ENCODE measurements at places on chromosomes 12 and 14.

GRCh38 chr12:14968478-14968877 is 4.4 kb upstream of the PDE6H start:
- DNase-seq: no peak

GRCh38 chr12:52636592-52637258 is 15.3 kb downstream of the KRT2 start:
- DNase-seq: no peak

DNA sequence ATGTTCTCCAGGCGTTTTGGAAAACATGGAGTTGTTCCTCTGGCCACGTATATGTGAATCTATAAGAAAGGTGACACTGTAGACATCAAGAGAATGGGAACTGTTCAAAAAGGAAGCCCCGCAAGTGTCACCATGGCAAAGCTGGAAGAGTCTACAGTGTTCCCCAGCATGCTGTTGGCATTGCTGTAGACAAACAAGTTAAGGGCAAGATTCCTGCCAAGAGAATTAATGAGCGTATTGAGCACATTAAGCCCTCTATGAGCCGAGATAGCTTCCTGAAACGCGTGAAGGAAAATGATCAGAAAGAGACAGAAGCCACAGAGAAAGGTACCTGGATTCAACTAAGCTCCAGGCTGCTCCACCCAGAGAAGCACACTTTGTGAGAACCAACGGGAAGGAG is 92.5 kb upstream of the EIF5 start:
- no peak for DNase-seq

DNA sequence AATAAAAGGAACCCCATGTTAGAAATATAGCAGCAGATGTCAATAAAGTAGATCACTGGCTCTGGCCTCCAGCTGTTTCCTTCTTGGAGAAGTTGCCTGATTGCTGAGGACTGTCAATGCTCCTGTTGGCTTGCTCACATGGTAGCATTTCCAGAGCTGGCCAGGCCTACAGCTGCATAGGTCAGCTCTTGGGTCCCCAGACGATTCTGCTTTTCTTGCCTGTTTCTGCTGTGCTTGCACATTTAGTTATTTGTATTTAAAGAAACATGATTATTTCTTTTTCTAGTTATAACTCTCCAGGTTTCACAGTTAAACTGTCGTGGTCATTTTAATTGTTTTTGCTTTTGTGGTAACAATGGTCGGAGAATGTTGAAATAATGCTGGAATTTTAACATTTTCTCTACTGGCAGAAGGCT is 7.2 kb downstream of the NAV3 start:
- DNase-seq: no peak

DNA sequence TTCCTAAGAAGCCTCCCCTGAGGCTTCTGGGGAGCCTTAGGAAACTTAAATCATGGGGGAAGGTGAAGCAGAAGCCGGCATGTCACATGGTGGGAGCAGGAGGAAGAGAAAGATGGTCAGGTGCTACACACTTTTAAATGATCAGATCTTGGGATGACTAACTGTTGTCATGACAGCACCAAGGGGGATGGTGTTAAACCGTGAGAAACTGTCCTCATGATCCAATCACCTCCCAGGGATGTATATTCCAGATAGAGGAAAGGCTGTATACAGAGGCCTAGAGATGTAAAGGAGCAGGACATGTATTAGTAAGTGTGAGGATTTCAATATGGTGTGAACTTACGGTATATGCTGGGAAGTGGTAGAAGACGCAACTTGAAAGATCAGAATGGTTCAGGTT is 121.1 kb downstream of the CAND1 start:
- no peak for DNase-seq

- no peak for DNase-seq
Observed at GRCh38 chr14:105304565-105304964, 3.8 kb upstream of the BRF1 start.

All from stimulated activated CD8-positive, alpha-beta memory T cell treated with anti-CD3 and anti-CD28 coated beads, Interleukin-2, amount 100 ng/mL, for 48 hours (primary cell).